ENCODE measurements at places on chromosomes 4 and X.

- DNase-seq, result no peak
Measured at GRCh38 chr4:87824352-87824751, 8.4 kb upstream of the MEPE start.

DNA sequence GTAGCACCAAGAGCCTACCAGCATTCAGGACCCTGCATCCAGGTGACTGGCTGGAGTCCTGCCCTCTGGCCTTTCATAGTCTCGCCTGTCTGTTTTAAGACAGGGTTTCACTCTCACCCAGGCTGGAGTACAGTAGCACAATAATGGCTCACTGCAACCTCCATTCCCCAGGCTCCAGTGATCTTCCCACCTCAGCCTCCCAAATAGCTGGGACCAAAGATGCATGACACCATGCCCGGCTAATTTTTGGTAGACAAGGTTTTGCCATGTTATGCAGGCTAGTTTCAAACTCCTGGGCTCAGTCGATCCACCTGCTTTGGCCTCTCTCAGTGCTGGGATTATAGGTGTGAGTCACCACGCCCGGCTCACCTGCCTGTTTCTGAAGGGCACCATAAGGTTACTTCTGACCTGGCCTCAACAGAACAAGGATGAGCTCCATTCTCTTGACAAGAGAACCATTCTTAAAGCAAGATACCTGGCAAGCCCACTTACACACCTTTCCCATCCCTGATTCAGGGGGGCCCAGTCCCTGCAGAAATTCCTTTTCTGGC lies 6.7 kb downstream of the RPS4X start:
- no peak for DNase-seq

- DNase-seq, result peak; percentile 34
Measured at GRCh38 chrX:65601530-65602220, 65.8 kb upstream of the MSN start.

DNA sequence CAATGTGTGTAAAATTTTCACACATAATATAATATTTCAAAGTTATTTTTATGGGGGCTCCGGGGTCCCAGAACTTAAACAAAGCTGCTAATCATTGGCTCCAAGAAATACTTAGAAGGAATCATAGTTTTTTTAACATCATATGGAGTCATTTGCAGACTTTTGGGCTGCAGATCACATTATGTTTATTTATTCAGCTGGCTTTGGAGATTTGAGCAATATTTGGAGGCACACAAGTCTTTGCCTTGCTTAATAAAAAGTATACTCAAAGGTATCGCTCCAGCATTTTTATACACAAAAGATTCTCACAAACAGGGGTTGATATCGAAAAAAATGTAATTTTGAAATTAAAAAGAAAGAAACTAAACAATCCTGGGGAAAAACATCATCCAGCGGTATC lies 382.5 kb upstream of the TENM3 start:
- DNase-seq, result no peak

DNA sequence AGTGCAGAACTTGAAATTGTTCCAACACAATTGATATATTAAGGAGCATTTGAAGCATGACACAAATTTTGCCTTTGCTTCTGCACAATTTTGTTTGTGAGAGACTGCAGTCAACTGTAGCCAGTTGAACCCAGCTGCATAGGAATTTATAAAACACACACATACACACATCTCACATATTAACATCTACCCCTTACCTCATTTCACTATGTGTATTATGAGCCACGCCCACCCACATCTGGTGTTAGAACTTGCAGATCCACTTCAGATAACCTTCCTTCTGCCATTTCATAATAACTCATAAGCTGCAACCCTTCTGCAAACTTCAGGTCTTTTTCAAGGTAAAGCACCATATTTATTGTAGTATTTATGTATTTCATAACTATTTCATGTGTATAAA lies 188.1 kb upstream of the WDFY3 start:
- no peak for DNase-seq

DNA sequence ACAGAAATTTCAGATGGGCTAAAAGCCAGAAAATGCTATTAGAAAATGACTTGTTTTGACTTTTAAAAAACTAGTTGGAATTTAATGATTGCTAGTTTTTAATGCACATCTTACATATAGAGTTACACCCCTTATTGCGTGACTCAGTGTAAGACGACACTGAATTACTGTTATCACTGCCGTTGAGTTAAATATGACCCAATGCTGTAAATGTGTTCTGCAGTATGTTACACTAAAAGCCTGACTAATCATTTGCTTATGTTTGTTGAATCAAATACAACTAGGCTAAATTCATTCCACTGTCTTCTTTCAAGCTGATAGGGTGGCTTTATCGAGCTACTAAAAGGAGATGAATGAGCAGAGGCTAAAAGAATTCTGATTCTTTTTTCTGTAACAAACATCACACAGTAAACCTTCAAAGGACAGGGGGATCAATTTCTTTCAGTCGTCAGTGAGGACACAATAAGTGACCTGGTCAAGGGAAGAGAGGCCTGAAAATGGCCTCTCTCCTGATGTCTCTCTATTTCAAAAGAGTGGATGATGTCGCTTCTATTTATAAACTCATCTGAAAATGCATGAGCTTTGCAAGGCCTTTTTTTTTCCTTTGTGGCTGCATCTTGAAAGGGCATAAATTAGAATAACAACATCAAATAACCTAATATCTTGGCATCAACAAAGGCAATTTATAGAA lies 142.2 kb upstream of the KCNIP4 start:
- DNase-seq, result peak; percentile 9

GRCh38 chr4:42302348-42302747 lies 94.9 kb upstream of the SHISA3 start:
- DNase-seq, result peak; percentile 26

GRCh38 chrX:20181598-20182329 lies 40.1 kb upstream of the EIF1AX start:
- DNase-seq, result no peak

- no peak for DNase-seq
Measured at GRCh38 chr4:69858690-69859089, 1.3 kb downstream of the SULT1E1 start.

GRCh38 chrX:17876135-17876534 lies 15.0 kb upstream of the RAI2 start:
- DNase-seq, result no peak

- peak; percentile 58 for DNase-seq
Measured at GRCh38 chr4:87677731-87678130, 27.7 kb downstream of the DMP1 start.

DNA sequence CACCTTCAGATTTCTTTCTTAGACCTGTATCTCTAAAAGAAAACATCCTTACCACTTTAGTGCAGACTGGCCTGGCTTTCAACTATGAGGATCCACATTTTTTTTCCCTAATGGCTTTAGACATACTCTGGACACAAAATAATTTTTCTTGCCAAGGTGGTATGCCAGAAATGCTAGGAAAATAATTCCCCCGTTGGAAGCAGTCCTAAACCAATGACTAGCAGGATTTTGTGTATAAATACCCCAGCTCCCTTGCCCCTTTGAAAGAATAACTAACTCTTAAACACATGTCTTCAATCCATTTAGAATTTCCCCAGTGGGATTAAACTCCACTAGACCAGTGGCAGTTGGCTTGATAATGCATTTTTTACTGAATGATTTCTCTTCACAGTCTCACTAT lies 500.5 kb upstream of the FTHL17 start:
- DNase-seq, result no peak

DNA sequence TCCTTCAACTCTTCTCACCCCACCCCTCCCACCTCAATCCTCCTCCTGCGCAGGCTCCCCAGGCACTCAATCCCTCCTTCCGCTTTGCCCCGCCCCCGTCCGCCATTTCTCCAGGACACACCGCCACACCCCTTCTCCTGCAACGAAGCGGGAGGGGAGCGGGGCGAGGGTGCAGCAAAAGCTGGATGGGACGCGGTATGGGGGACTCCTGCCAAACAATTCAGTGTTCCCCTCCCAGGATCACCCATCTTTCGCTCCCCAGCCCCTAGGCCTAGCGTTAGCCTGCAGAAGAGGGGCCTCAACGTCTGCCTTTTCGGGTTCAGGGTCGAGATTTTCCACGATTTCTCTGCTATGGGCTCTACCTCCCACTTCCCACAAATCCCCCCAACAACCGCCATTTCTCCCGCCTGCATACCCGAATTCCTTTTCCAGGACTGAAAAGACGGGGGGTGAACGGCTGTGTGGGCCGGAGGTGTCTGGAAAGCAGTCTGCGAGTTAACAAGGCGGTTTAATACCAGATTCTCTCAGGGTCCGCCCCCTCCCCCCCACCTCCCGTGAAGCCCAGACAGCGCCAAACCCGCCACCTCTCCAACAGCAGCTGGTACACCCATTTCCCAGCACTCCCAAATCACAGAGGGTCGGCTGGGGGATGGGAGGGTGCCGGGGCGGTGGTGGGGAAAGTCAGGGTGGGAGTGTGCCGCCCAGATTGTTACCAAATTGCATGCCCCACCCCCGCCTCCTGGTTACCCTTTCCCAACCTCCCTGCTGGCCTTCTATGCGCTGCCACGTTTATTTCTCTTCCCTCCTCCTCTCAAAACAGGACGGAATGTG lies 774 bp downstream of the ARMCX2 start:
- peak; percentile 39 for DNase-seq

GRCh38 chrX:85964744-85965143 lies 82.6 kb downstream of the CHM start:
- DNase-seq, result no peak

- no peak for DNase-seq
Measured at GRCh38 chrX:111322231-111322855, 52.1 kb upstream of the CAPN6 start.

DNA sequence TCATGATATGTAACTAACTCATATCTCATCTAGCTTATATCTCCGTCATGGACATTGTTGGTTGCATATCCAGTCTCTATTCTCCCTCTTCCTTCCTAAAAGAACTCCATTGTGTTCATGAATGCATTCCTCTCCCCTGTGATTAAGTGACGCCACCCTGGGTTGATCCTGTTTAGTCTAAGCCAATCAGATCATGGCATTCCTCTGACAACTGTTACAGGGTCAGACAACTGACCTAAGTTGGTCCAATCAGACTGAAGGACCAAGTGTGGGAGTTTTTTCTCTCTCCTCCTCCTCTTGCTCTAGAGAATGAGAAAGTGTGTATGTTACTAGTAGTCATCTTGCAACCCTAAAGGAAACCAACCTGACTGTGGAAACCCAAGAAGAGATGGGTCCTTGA lies 3.6 kb downstream of the APOO start:
- DNase-seq, result no peak

DNA sequence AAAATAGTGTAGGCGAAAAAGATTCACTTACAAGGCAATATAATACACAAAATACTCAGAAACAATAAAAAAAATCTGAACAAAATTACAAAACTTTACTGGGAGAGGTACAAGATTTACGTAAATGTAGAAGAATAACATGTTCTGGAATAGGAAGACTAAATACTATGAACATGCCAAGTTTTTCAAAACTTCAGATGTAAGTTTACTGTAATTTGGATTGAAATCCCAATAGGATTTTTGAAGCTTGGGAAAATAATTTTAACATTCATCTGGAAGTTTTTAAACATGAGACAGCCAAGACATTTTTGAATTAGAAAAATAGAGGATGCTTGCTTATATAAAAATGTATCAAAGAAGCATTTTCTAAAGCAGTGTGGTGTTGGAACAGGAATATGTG lies 30.5 kb upstream of the CT83 start:
- DNase-seq, result no peak

- no peak for DNase-seq
Measured at GRCh38 chr4:145808021-145808650, 128.2 kb downstream of the C4orf51 start.

DNA sequence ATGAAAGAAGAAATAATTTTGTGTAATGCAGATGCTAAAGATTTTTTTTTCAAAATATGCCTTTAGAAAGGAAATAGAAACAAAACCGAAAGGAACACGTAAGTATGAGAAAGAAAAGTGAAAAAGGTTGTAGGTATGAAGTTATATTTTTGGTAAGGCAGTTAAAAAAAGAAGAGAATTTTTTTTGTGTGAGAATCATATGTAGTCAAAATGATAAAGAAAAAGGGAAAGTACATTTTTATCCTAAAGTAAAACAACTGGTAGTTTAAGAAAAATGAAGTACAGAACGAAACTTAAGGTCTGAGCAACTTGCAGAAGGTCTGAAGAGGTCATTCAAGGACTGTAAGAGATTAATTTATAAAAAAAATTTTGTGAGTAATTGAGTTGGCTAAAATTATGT lies 164.0 kb upstream of the TRAM1L1 start:
- DNase-seq, result peak; percentile 73

DNA sequence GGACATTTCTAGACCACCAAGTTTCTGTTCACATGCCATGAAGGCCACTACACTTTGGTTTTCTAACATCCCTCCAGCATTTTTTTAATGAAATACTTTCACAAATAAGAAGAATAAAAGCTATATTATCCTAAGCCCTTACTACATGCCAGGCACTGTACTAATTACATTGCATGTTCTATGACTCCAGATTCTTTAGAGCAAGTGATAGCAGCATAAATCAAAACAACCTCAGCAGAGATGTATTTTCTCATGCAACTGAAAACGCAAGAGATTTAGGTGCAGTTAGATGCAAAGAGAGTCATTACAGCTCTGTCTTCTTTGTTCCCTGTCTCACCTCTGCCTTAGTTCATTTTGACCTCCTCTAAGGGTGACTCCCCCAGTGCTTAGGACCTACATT lies 230.0 kb downstream of the LDB2 start:
- no peak for DNase-seq

GRCh38 chr4:74931376-74931775 lies 1.5 kb upstream of the PARM1 start:
- DNase-seq, result no peak

GRCh38 chrX:102339312-102340298 lies 92.6 kb downstream of the NXF2 start:
- peak; percentile 86 for DNase-seq

GRCh38 chr4:158884280-158884679 lies 115.5 kb downstream of the FNIP2 start:
- no peak for DNase-seq

GRCh38 chr4:76420762-76421581 lies at the start of gene CCDC158:
CCDC158 (minus strand) TSS chr4:76421141; CDS start chr4:76403207, 17,934 bp downstream.
- DNase-seq, result no peak

- DNase-seq, result no peak
Measured at GRCh38 chr4:123024710-123025109, 102.3 kb upstream of the NUDT6 start.

- DNase-seq, result no peak
Measured at GRCh38 chr4:87179751-87180150, 40.7 kb downstream of the KLHL8 start.

- no peak for DNase-seq
Measured at GRCh38 chr4:122901247-122902010, 21.0 kb downstream of the NUDT6 start.

GRCh38 chr4:118858779-118859178 lies 22.9 kb upstream of the SEC24D start:
- DNase-seq, result no peak

GRCh38 chrX:29648161-29648560 lies 567.2 kb upstream of the MAGEB2 start:
- DNase-seq, result no peak

DNA sequence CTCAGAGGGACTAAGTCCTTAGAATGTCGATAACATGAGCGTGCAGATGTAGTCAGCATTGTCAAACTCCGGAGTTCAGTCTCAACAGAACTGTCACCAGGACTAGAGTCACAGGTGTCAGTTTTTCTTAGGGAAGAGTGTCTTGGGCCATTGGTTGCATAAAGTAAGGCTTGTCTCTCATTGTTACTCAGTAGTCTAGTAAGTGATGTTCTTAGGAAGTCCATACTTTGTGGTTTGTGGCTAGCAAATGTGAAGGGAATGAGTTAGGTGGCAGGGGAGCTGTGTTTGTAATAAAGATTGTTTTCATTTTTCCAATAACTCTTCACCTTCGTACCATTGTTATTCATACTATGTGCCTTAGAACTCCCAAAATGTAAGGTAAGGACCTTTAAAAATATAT lies 119.6 kb downstream of the AFF2 start:
- no peak for DNase-seq
